A172 (cell line): ENCODE measurements at places on chromosomes 3 and 15.

- no peak for DNase-seq
Measured at GRCh38 chr15:74444106-74445062, 10.6 kb upstream of the SEMA7A start.

DNA sequence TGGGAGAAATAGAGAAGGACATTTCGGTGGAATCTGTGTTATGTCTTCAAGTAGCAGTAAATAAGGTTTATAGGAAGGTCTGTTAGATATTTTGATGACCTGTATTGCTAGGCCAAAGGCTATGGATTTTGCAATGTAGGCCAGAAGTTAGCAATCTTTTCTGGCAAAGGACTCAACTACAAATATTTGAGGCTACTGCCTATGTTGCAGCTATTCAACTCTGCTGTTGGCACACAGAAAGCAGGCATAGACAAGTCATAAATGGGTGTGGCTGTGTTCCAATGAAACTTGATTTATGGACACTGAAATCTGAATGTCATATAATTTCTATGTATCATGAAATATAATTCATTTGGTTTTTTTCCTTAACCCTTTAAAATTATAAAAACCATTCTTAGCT is 438.7 kb upstream of the C2CD4B start:
- DNase-seq: no peak

- no peak for DNase-seq
Measured at GRCh38 chr15:29750754-29751153, 71.5 kb downstream of the TJP1 start.

- peak; percentile 21 for DNase-seq
Measured at GRCh38 chr3:52533623-52534280, at the start of gene NT5DC2. TSS of gene NT5DC2 (minus strand) at chr3:52533857. CDS start at chr3:52533737, 120 bp downstream.

GRCh38 chr15:49215768-49216739 is 46.0 kb downstream of the GALK2 start:
- peak; percentile 11 for DNase-seq

DNA sequence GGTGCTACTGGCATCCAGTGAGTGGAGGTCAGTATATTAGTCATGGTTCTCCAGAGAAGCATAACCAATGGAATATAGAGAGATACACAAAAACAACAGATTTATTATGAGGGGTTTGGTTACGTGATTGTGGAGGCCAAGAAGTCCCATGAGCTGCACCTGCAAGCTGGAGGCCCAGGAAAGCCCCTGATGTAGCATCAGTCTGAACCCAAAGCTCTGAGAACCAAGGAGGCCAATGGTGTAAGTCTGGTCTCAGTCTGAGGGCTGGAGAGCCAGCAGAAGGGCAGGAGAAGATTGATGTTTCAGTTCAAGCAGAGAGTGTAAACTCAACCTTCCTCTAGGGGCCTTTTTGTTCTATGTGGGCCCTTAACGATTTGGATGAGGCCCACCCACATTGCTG is 144.1 kb downstream of the KLF13 start:
- DNase-seq: no peak

- no peak for DNase-seq
Measured at GRCh38 chr3:174532776-174533175, 326.4 kb upstream of the NAALADL2 start.
